H9 (cell line): ENCODE measurements at places on chromosomes 11 and 22. TPM values are rescaled to one million over a fixed set of nuclear protein-coding genes. Genes with fewer than 3 reads are reported as not detected.
A peak's percentile ranks its signal among the peaks of the same experiment; 100 is the strongest.

DNA sequence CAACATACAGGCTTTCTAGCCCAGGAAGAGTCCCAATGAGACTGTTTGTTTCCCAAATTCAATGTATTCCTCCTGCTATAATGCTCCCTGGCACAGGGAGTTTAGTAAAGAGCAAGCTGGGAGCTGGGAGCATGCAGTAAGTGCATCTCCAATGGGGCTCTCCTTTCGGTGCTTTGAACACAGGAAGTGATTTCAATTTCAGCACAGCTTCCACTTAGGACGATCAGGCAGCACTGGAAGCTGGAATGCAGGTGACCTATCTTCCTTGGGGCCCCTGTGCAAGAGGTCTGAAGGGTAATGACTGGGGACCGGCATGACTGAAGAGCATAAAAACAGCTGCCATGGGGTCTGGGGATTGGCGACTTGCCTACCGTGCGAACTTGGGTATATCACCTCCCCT is 76.0 kb downstream of the LARGE1 start:
- H3K27ac ChIP-seq = no peak overlapping the region
- peak; percentile 51 for DNase-seq
- peaks cover 8% of the 10 kb centered on the region; the same call in 1 of the 2 replicates for H3K36me3 ChIP-seq
- H3K4me1 ChIP-seq = peaks cover 33% of the 10 kb centered on the region
- no peaks in the 10 kb centered on the region for H3K27me3 ChIP-seq

DNA sequence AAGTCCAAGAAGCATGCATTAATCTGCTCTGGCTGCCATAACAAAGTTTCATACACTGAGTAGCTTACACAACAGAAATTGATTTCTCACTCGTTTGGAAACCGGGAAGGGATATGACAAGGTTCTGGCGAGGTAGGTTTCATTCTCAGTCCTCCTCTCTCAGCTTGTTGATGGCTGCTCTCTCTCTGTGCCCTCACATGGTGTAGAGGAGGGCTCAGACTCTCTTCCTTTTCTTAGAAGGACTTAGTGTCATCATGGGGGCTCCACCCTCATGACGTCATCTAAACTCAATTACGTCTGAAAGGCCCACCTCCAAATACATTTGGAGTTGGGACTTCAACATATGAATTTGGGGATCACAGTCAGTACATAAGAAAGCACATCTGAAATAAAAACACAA is 18.6 kb downstream of the GLYATL1 start:
- no peaks in the 10 kb centered on the region for H3K27me3 ChIP-seq
- H3K4me1 ChIP-seq = no peaks in the 10 kb centered on the region; the same call in 1 of the 2 replicates
- H3K36me3 ChIP-seq = no peaks in the 10 kb centered on the region
- no peak overlapping the region for H3K4me3 ChIP-seq
- DNase-seq = no peak
- no peak overlapping the region for H3K27ac ChIP-seq

MPEG1 gene
- total RNA-seq = not detected in 2 replicates

CRYAB gene
- 1.1 TPM in 1 of 2 replicates, not detected in the other for total RNA-seq

- no peaks in the 10 kb centered on the region for H3K27me3 ChIP-seq
- no peak overlapping the region for H3K27ac ChIP-seq
- DNase-seq = no peak
- no peak overlapping the region for H3K4me3 ChIP-seq
- H3K4me1 ChIP-seq = no peaks in the 10 kb centered on the region
- H3K36me3 ChIP-seq = no peaks in the 10 kb centered on the region; the same call in 2 of the 3 replicates
Observed at GRCh38 chr11:11290354-11290753, 62.7 kb downstream of the CSNK2A3 start.

PTPRCAP gene
- total RNA-seq = 1.7 and 1.9 TPM in 2 replicates

DNA sequence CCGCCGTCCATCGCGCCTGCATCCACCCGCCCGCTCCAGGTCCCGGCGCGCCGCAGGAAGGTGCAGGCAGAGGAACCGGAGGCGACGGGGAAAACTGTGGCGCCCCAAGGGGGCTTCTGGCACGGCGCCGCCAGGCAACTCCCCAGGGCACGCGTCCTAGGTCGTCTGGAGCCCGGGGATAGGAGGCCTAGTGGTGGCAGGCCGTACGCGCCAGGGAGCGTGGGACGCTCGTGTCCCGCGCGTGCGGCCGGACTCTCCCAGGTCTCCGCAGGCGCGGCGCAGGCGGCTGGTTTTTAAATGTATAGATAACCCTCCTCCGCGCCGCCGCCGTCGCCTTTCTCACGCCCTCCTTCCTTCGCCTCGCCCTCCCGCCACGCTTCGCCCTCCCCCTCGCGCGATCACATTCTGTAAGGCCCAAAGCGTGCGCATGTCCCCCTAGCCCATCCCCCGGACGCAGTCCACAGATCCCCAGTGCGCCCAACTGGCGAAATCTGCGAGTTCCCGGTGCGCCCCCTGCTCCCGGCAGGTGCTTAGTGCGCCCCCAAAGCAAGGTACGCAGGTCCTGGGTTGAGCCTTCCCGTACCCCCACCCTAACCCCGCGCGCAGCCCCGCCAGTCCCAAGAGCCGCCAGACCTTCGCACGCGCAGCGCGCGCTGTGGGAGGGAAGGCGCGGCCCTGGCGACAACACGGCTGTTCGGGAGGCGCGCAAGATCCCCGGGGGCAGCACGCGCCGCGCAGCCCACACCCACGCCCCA is at the start of gene ASCL2:
TSS of gene ASCL2 (minus strand) at position 267 of the 755 bp plus-strand sequence. CDS start at position 11, 256 bp downstream.
- peak; percentile 32 for DNase-seq
- no peaks in the 10 kb centered on the region for H3K4me1 ChIP-seq
- H3K36me3 ChIP-seq = no peaks in the 10 kb centered on the region; the same call in 1 of the 2 replicates
- H3K27me3 ChIP-seq = peaks cover 32% of the 10 kb centered on the region; the same call in 1 of the 2 replicates
- H3K4me3 ChIP-seq = peak within 1 kb of the TSS; percentile 50

GRCh38 chr11:84854498-84854880 is 772.7 kb downstream of the DLG2 start:
- H3K27me3 ChIP-seq = no peaks in the 10 kb centered on the region
- H3K4me3 ChIP-seq = no peak overlapping the region
- no peak overlapping the region for H3K27ac ChIP-seq
- DNase-seq = no peak

GRCh38 chr11:117200813-117201657 is 1.9 kb downstream of the TAGLN start:
- H3K27me3 ChIP-seq = no peaks in the 10 kb centered on the region
- H3K27ac ChIP-seq = no peak overlapping the region
- no peak for DNase-seq
- H3K36me3 ChIP-seq = peaks cover 35% of the 10 kb centered on the region
- H3K4me3 ChIP-seq = peak overlapping the region; percentile 70

GRCh38 chr11:8209208-8209807 is 40.5 kb upstream of the RIC3 start:
- no peaks in the 10 kb centered on the region for H3K36me3 ChIP-seq
- DNase-seq = peak; percentile 67
- H3K4me3 ChIP-seq = no peak overlapping the region

LRRC4C gene
- 0.13 and 0.22 TPM in 2 replicates for total RNA-seq

RASGRP2 gene
- 24.0 and 26.9 TPM in 2 replicates for total RNA-seq

NRXN2 gene
- total RNA-seq = 3.9 and 4.8 TPM in 2 replicates

CTSC gene
- total RNA-seq = 359 TPM in 2 replicates

- no peak overlapping the region for H3K4me3 ChIP-seq
- no peaks in the 10 kb centered on the region for H3K27me3 ChIP-seq
- H3K36me3 ChIP-seq = peaks cover 5% of the 10 kb centered on the region; the same call in 2 of the 3 replicates
- no peak overlapping the region for H3K27ac ChIP-seq
Observed at GRCh38 chr11:8488395-8488794, 105.6 kb downstream of the STK33 start.

DNA sequence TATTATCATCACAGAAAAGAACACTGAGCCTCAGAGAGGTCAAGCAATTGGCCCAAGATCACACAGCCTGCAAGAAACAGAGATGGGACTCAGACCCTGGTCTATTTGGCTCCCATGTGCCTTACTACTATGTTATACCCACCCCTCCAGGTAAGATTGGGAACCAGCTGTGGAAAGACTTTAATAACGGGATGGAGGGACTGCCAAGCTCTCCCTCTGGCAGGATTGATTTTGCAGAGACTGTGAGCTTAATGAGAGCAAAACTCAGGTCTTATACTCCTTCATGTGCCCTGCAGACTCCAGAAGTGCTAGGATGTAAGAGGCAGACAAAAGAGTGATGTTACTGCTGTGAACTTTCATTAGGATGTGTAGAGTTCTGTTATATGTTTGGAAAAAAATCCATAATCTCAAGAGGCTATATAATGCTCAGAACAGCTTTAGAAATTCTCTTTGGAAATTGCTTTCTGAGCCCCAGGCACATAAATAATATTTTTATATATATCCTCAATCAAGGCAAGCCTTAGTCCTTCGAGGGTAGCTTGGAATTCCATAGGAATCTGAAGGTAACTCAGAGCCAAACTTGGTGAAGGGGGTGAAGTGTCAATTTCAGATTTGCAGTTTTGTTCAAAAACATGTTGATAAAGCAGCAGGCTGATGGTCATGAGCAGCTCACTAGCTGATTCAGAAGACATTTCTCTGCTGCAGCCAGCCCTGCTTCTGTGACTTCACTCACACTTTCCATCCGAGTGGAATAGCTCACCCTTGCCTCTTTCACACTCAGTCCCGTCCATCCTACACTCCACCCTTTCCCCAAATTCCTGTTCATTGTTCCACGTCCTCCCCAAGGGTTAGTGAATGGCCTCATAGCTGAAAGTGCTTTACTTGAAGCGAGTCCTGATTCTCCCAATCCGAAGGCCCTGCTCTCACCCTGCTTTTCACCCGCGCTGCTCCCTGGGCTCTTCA is 188.8 kb downstream of the SNX19 start:
- H3K4me3 ChIP-seq = no peak overlapping the region
- H3K4me1 ChIP-seq = peaks cover 2% of the 10 kb centered on the region; the same call in 1 of the 2 replicates
- DNase-seq = no peak
- H3K27ac ChIP-seq = no peak overlapping the region
- peaks cover 5% of the 10 kb centered on the region for H3K36me3 ChIP-seq

DNA sequence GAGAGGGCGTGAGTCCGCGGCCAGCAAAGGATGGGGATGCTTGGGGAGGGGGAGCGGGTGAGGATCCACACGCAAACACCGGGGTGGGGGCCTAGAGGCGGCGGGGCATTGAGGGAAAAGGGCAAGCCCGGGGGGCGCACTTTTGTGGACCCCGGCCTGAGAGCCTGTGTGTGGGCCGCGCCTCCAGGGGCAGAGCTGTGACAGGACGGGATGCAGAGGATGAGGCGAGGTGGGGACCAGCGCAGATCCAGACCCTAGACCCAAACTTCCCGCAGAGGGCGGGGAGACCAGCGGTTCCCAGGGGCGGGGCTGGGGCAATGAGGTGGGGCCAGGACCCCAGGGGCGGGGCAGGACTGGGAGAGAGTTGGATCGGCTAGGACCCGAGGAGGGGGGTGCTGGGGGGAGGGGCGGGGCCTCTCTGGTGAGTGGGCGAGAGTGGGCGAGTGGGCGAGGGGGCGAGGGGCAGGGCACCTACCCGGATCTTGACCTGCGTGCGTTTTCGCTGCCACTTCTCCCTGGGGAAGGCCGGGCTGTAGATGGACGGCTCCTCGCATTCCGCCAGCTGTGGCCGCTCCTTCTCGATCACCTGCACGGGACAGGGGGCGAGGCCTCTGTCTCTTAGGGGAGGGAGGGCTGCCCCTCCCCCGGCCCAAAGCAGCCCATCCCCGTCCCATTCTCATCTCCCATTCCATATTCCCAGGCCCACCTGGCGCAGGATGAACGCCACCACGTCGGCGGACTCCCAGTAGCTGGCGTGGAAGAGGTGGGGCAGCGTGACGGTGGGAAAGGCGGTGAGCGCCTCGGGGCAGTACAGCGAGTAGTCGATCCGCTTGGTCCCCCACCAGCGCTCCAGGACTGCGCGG is 10.6 kb downstream of the PITPNM1 start:
- no peaks in the 10 kb centered on the region for H3K27me3 ChIP-seq
- H3K4me3 ChIP-seq = no peak overlapping the region
- H3K4me1 ChIP-seq = no peaks in the 10 kb centered on the region
- H3K36me3 ChIP-seq = peaks cover 32% of the 10 kb centered on the region
- no peak for DNase-seq
- H3K27ac ChIP-seq = no peak overlapping the region

- no peak for DNase-seq
- H3K4me1 ChIP-seq = no peaks in the 10 kb centered on the region
- H3K36me3 ChIP-seq = peaks cover 6% of the 10 kb centered on the region; the same call in 2 of the 3 replicates
- H3K27me3 ChIP-seq = no peaks in the 10 kb centered on the region
Observed at GRCh38 chr22:20811171-20811570, 37.3 kb downstream of the SERPIND1 start.

DNA sequence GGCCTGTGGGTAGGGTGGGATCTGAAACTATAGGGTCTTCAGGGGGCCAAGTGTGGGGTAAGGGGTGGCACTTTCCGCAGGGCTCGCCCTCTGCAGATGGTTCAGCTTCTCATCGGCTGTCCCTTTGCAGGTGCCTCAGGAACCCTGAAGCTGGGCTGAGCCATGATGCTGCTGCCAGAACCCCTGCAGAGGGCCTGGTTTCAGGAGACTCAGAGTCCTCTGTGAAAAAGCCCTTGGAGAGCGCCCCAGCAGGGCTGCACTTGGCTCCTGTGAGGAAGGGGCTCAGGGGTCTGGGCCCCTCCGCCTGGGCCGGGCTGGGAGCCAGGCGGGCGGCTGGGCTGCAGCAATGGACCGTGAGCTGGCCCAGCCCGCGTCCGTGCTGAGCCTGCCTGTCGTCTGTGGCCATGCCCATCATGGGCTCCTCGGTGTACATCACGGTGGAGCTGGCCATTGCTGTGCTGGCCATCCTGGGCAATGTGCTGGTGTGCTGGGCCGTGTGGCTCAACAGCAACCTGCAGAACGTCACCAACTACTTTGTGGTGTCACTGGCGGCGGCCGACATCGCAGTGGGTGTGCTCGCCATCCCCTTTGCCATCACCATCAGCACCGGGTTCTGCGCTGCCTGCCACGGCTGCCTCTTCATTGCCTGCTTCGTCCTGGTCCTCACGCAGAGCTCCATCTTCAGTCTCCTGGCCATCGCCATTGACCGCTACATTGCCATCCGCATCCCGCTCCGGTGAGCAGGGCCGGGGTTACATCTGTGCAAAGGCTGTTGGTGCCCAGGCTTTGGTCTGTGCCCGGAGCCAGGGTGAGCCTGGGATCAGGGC is 5.8 kb downstream of the ADORA2A start:
- H3K4me3 ChIP-seq = no peak overlapping the region
- no peak overlapping the region for H3K27ac ChIP-seq
- 0 out of 2 replicates have a peak, but pooled peaks cover 4% of the 10 kb centered on the region for H3K4me1 ChIP-seq
- no peak for DNase-seq
- no peaks in the 10 kb centered on the region for H3K27me3 ChIP-seq

OR52N4 gene
- total RNA-seq = not detected in 2 replicates

GRCh38 chr11:72598906-72599305 is 75.3 kb downstream of the PDE2A start:
- peak; percentile 77 for DNase-seq
- no peak overlapping the region for H3K4me3 ChIP-seq

OR2D2 gene
- 0.26 and 0.79 TPM in 2 replicates for total RNA-seq

GRCh38 chr22:43571181-43571580 is 159.4 kb downstream of the MPPED1 start:
- no peak overlapping the region for H3K4me3 ChIP-seq
- peaks cover 2% of the 10 kb centered on the region; the same call in 1 of the 2 replicates for H3K4me1 ChIP-seq
- H3K27ac ChIP-seq = no peak overlapping the region
- no peaks in the 10 kb centered on the region for H3K36me3 ChIP-seq
- H3K27me3 ChIP-seq = no peaks in the 10 kb centered on the region

GRCh38 chr11:9144828-9145227 is 53.4 kb upstream of the SCUBE2 start:
- H3K4me3 ChIP-seq = no peak overlapping the region
- H3K4me1 ChIP-seq = no peaks in the 10 kb centered on the region
- DNase-seq = no peak
- no peaks in the 10 kb centered on the region for H3K27me3 ChIP-seq
